Globus pallidus (tissue), 1 donor: ENCODE measurements at places on chromosomes 6 and 20.

GRCh38 chr20:44204156-44204831 is 6.3 kb downstream of the OSER1 start:
- no peak for DNase-seq

DNA sequence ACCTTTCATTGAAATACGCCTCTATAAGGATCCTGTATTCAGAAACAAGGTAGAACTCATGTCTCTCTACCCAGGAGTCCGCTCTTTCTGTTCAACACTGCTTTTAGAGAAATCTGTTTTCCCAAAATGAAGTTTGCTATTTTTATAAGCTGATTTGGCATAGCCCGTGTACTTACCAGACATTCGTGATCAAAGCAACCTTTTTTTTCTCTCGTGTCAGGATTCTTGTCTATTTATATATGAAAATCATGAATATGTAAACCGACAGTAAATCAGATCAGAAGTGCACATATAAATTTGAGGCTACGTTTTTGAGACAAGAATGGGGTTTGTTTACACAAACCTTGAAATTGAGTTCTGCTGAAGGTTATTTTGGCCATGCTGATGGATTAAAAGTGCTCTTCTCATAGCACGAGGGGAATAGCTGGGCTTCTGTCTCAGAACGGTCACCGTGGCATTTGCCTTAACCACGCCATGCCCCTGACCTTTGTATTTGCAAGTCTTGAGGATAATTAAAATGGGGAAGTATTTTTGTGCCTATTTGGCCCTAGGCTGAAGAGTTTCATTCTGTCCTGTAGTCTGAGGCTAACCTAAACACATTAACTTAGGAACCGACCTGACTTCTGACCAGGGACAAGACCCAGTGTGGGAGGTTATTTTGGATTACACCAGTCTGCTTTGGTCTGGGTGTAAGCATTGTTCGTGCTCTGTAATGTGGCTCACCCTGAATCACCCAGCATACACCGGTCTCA is 118.6 kb downstream of the MAP3K4 start:
- no peak for DNase-seq

DNA sequence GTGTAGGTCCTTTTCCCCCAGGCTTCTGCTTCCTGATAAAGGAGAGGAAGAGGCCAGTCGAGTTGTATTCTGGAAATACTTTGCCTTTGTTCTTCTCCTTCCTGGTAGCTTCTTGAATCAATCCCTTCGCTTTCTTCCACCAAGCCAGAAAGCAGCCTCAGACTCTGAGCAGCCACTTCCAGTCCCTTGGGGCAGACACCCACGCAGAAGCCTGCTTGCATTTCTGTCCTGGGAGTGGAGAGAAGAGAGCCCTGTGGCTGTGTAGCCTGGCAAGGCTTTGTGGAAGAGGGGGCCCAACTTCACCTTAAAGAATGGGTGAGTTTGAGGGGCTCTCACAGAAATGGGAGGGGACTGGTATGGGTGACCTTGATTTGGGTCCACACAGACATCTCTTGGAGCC is 211.0 kb upstream of the SSTR4 start:
- no peak for DNase-seq

- DNase-seq = no peak
These were observed 92.8 kb upstream of the IFNGR1 start for GRCh38 chr6:137311940-137312339.

DNA sequence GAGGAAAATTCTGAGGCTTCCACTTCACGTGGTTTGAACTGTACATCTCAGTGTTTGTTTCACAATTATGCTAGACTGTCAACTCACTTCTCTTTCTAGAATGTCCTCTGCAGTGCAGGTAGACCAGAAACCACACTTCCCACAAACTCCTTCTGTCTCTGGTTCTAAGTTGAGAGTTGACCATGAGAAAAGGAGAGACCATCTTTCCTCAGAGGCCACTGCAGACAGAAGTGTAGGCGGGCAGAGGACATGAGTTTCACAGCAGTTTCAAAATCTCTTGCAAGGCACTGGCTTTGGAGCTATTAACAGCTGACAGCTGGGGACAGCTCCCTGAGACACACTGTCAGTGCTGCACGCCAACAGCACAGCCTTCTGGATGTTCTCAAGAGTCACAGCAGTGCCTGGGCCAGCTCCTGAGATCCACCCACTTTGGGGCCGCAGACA is 55.4 kb upstream of the MOXD1 start:
- no peak for DNase-seq

DNA sequence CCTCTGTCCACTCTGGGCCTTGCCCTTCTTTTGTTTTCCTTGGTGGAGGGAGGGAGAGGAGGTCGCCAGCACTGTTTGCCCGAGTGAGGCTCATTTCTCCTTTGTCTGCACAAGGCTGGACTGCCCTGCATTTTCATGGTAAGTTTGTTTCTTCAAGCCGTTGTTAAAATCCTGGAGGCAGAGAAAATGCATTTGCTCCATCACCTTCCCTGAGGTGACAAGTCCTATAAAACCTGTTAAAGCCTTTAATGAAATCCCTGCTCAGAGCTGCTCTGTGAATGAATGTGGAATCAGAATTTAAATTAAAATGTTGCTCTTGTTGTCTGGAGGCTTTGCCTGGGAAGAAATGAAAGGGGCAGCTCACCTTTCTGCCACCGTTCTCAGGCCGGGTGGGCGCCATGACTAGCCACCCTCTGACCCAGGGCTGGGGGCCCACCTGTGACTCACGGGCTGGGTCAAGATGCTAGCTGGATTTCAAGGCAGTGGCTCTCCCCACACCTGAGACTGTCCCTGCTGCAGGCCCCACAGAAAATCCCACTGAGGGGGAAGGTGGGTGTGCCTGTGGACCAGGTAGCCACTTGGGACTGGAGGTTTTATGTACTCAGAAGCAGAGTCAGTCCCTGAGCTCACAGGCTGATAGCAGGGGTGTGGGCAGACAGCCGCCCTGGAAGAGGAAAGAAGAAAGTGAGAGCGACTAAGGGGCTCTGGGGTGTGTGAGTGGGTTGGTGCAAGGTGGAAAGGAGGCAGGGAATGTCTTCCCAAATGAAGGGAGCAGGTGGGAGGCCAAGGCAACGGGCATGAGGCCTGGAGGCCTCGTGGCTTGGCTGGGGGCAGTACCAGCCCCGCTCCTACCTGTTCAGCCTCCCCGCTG is 24.0 kb upstream of the MYT1 start:
- no peak for DNase-seq

DNA sequence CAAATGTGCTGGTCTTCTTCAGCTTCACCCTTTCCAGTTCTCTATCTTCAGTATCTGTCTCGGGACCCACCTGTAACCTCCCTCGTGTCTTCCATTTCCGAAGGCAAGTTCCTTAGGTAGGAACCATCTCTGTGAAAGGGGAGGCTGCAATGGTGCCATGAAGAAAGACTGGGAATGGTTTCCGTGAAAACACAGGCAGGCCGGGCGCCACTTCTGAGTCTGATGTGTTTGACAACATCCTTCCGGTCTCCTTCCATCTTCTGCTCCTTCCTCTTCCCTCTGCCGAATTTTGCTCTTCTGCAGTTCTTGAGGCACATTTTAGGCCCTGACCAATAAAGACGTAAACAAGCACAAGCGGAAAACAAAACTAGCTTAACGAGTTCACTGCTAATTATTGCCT is 328.0 kb downstream of the THBS2 start:
- DNase-seq = no peak

DNA sequence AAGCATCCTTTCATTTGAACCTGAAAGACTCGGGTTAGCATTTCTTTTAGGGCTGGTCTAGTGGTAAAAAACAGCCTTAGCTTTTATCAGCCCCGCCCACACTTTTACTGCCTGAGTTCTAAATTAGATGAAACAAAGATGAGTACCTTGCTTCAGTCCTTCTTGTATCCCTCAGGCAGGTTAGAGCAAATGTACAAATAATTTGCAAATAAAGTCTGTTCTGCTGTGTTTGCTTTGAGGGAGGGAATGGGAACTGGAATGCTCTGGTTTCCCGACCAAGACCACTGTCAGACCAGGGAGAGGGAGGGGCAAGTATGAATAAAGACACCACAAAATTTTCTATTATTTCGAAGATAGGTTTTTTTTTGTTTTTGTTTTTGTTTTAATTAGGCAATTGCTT is 85.5 kb upstream of the FLRT3 start:
- no peak for DNase-seq

GRCh38 chr20:46398963-46399362 is 7.5 kb downstream of the ELMO2 start:
- no peak for DNase-seq

DNA sequence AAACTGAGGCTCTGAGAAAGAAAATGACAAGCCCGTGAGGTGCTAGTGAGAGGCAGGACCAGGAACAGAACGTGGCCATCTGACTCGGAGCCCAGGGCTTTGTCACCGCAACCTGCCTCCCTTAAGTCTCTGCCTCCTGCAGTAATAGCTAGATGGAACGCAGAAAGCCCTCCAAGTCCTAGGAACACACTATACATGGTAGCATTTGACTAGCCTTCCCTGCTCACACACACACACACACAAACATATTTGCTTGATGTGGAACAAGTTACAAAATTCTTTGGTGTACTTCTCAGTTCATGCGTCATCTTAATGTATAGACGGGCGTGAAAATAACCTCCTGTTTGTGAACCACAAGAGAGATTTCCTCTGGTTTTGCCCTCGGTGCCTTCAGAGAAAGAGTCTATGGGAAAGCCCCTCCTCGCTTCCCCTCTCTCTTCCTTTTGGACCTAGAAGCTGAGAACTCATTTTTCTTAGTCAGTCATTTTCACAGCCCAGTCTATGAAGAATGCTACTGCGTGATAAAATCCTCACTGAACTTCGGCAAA is 38.8 kb downstream of the C6orf52 start:
- DNase-seq = no peak

DNA sequence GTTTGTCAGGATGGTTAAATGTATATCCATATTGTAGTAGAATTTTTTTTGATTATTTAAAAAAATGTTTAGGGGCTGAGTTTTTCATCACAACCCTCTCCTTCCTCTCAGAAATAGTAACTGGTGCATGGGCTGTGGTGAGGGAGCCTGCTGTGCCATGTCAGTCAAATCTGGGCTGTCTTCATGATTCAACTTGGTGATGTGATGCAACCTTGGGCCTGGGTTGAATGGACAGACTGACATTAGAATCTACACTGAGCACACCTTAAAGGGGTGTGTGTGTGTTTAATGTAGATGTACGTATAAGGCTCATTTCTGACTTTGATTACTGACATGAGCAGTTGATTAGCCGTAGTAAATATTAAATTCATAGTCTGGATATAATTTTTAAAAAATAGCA is 3.7 kb downstream of the TJAP1 start:
- DNase-seq = no peak

DNA sequence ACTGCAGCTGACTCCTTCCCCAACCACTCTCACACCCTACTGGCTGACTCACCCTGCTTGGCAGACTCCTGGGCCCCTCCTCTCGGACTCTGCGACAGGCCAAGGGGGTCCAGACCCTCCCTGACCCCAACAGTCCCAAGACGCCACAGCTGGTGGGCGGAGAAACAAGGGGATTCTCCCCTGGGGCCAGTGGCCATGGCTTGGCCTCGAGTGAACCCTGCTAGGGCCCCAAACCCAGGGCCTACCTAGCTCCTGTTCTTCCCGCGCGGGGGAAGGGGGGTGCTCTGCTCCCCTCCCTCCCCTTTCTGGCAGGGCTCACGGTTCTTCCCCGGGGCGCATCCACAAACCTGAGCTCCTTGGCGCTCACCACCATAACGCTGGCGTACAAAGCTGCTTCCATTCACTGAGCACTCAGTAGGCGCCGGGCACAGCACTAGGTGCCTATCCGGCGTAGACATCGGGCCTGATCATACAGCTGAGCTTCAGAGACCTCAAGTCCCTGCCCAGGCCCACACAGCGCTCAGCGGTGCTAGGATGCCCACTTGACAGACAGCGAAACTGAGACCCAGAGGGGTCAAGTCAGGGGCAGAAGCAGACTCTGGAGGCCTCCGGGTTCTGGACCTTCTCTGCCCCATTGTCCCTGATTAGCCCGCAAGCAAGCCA is 597 bp downstream of the ADA start:
- DNase-seq = no peak

DNA sequence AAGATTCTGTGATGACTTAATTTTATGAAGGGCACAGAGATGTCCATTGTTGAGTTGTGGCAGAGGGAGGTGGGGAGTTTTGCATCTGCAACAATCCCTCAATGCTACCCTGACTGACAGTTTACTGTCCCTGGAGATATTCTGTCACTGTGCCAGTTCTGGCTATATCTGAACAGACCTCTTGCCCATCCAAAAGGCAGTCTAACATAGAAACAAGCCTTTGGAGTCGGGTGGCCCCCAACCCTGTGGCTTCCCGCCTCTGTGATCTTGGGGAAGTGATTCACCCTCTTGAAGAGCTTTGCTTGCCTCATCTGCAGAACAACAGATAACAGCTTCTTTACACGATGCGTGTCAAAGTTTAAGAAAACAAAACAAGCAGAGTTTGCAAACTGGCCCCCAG is 3.8 kb upstream of the E2F1 start:
- DNase-seq = peak; percentile 87

DNA sequence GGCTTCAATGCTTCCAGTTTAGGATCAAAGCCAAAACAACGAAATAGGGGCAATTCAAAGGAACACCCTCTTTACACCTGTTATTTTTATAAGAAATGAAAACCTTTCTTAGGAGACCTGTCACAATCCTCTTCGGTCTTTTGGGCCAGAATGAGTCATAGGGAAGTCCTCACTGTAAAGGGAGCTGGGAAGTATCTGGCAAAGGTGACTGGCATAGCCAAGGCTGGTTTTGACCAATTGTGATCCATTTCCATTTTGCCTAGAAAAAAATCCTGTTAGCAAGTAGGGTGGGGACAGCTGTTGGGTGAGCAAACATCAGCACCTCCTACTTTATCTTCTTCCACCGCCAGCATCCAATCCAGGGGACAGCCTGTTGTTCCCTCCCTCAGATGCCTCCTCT is 343.2 kb upstream of the SULF2 start:
- no peak for DNase-seq

GRCh38 chr6:116929825-116930224 is 52.8 kb downstream of the RFX6 start:
- DNase-seq = no peak

- DNase-seq = no peak
These were observed 249.2 kb downstream of the FARS2 start for GRCh38 chr6:5510331-5511133.

- no peak for DNase-seq
These were observed 202.5 kb downstream of the DHX35 start for GRCh38 chr20:39164642-39165041.

DNA sequence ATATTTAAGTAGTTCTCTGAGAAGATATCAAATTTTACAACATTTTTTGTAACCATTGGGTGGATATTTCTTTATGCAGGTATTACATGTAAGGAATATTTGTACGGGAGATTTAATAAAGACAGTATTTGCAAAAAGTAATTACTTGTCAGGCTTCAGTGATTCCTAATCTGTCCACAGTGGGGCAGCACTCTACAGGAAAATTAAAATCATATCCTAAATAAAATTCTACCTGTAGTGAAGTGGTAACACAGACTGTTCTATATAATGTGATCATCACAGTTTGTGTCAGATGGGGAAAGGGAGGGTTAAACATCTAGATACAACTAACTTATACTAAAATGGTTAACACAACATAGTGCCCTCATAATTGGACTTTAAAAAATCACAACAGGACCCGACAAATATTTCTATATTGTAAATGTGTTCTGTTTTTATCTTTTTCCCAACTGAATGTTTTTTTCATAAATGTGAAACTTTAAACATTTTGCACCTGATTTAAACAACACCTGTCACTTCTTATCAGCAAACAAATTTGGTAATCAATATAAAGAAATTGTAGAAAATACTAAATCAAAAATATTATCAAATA is 145.6 kb upstream of the MANEA start:
- DNase-seq = peak; percentile 19
